Right hindlimb (tissue), 1 donor: ENCODE measurements at places on chromosomes 6 and 20.

- no peak for DNase-seq
These were observed 36.7 kb upstream of the CCN6 start for GRCh38 chr6:112017169-112017568.

- DNase-seq = no peak
These were observed 16.6 kb upstream of the CCDC167 start for GRCh38 chr6:37516076-37516919.

- DNase-seq = no peak
These were observed 59.4 kb upstream of the SCP2D1 start for GRCh38 chr20:18754030-18754652.

- no peak for DNase-seq
These were observed 46.6 kb upstream of the AFDN start for GRCh38 chr6:167779993-167780655.

DNA sequence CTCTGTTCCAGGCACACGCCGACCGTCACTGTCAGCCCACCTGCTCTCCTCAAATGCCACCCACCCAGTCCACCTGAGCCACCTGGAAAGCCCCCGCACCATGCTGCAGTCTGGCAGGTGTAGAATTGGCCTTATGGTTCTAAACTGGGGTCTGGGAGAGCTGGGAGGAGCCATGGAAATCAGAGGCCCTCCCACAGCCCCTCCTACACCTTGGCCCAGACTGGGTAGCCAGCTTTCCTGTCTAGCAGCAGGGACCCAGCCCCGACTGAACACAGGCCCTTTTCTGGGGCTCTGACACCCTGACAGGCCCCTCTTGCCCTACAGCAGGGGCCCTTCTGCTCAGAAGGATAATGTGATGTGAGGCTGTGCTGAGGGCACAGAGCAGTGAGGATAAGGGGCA lies 31.1 kb downstream of the LRFN2 start:
- DNase-seq = no peak

DNA sequence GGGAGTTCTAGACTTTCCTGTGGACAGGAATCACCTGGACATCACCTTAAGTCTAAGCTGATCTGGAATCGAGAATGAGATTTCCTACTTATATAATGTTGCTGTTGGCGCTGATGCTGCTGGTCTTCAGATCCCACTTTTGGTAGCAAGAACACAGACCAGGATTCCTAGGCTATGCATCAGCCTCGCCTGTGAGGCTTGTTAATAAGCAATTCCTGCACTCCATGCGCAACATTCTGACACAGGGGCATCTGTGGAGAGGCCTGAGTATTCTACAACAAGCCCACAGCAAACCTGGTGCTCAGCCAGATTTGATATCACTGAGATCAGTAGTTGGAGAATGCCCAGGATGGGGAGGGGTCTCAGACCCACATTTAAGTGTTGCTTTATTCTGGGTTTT lies 52.0 kb upstream of the TRIM26 start:
- no peak for DNase-seq

DNA sequence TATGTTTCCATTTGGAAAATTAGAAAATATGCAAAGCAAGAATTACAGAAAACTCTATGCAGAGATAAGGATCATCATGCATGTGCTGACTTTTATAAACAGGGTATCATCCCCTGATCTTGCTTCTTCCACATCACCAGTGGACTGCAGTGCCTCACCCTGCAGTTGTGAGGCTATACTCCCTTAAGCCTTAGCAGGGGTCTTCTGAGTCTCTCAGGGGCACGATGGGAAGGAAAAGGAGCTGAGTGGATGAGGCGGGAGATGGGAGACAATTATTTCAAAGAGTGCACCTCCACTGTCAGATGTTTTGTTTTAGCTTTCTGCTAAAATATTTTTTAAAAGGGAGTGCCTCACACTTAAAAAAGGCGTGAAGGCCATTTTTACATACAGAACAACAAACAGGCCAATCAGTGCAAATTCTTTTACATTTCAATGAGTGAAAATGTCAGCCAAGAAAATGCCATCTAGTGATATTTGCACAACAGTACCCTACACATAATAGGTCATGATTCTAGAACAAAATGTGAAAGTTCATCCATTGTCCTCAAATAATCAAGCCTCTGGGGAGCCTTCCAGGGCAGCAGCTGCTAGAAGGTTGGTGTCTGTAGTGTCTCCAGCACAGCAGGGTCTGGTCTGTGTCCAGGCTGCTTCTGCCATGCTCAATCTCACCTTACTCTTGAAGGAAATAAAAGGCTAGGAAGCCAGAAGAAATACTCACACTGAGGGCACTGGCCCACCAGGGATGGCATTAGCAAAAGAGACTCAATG lies 13.2 kb upstream of the SERPINB9 start:
- DNase-seq = no peak

- DNase-seq = no peak
These were observed 229.6 kb downstream of the SAMD5 start for GRCh38 chr6:147738099-147738498.

GRCh38 chr20:49831022-49831769 lies 18.6 kb downstream of the SLC9A8 start:
- no peak for DNase-seq

GRCh38 chr20:10067321-10067720 lies 32.5 kb downstream of the ANKEF1 start:
- no peak for DNase-seq

DNA sequence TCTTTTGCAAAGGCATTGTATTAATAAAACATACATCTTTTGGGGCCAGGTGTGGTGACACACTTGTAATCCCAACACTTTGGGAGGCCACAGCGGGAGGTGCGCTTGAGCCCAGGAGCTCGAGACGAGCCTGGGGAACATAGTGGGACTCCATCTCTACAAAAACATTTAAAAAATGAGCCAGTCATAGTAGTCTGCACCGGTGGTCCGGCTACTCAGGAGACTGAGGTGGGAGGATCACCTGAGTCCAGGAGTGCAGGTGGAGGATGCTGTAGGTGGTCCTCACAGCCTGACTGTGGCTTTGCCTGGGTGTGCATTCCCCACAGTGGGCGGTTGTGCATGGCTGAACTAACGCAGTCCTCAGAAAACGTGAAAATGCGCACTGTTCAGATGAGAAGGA lies 162.5 kb downstream of the DLL1 start:
- peak; percentile 3 for DNase-seq

DNA sequence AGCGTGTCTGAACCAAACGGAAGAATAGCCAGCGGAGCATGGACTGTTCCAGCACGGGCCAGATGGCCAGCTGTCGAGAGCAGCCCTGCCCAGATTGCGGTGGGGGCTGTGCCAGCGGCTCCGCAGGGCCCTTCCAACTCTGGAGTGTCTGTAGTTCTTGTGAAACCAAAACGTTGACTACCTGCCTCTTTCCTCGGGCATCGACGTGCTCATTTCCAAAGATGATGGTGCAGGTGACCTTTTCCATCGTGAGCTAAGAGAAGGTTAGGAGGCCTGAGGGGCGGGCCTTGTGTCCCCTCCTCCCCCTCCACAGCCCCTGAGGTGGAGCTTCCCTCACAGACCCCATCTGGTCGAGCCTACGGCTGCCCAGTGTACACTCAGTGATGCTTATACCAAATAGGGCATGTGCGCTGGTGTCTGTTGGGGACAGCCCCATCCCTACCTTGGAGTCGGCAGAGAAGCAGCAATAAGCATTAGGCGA lies 12.9 kb upstream of the C20orf144 start:
- peak; percentile 71 for DNase-seq

DNA sequence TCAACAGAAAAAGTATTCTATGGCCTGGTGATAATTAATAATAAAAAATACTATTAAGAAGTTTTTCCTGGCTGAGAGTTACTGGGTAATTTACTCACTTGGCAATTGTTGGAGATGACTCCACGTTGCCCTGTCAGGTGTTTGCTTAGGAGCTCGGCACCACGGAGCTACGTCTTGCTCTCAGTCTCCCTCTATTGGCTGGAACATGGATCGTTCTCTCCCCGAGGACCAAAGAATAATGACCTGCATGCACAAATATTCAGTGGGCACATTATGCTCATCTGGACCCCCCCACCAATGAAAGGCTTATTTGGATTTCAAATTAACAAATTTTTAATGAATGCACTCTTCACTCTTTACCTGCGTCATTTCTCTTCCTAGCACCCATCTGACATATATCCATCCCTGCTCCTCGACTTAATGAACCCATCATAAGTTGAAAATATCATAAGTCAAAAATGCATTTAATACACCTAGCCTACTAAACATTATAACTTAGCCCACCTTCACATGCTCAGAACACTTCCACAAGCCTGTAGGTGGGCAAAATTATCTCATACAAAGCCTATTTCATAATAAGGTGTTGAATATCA lies 71.0 kb upstream of the CD83 start:
- no peak for DNase-seq

DNA sequence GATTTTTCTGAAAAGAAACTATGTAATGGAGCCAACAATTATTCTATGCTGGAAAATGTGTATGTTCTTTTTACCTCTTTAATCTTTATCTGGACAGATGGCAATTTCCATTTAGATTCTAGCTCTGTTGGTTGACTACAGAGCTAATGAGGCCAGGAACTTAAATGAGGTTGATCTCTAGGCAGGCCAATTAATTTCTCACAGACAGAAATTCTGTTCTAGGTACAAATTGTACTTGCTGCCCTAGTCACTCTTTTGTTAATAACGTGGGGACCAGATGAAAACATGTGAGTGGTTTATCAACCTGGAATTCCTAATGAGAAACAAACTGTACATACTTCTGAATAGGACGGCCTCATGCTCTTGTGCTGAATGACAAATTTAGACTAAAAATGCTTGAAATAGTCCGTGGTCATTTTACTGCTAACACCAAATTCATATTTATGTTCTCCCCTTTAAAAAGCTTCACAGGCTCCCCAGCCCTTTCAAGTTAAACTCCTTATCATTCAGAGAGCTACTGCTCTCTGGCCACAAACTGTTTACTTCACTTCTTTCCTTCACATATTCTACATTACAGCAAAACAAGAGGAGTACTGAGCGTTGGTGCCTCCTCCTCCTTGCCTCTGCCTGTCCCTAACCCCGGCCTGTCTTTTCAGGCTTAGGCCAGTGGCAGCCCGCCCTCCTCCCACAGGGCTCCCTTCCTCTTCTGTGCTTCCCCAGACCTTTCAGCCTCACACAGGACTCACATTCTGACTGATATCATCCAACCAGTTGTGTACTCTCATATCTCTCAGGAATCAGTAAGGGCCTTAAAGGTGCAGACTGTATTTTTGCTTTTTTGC lies 41.4 kb downstream of the DTNBP1 start:
- no peak for DNase-seq

- no peak for DNase-seq
These were observed 880.8 kb upstream of the SLC35B3 start for GRCh38 chr6:9315966-9316650.

GRCh38 chr6:45076217-45076930 lies 251.8 kb upstream of the RUNX2 start:
- DNase-seq = no peak

DNA sequence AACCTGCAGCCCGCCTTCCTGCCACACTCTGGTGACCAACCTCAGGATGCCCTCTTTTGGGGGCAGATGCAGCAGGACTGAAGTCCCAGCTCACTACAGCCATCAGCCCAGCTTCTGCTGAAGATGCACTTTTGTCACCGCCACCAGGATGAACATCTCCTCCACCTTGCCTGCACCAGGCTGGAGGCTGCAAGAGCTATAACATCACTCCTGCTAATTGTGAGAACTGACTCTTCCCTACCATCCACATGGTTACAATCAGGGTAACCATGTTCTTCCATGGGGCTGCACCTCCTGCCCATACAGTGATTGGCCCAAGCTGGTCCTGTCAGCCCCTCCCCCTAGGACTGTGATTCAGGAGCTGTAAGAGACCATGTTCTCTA lies 2.0 kb upstream of the ACTL10 start:
- no peak for DNase-seq

DNA sequence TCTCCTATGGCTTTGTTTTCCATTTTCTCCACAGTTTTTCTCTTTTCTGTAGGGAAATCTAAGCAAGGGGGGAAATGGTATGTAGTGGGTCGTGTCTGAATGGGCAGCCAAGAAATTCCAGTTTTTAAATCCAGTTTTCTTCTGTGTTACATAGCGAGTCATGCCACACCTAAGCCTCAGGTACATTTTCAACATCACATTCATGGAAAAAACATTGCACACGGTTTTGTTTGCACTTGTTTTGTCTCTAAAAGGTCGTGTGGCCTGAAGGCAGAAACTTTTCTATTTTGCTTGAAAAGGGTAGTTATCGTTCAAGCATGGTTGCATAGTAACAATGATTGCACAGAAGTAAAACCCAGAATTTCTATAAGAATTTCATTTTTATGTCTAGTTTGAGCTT lies 70.5 kb downstream of the MOXD1 start:
- no peak for DNase-seq
